Stimulated activated CD4-positive, alpha-beta T cell treated with anti-CD3 and anti-CD28 coated beads, Interleukin-1b, Interleukin-23, amount 100 ng/mL, for 24 hours (primary cell): ENCODE measurements at places on chromosomes 4 and X.

DNA sequence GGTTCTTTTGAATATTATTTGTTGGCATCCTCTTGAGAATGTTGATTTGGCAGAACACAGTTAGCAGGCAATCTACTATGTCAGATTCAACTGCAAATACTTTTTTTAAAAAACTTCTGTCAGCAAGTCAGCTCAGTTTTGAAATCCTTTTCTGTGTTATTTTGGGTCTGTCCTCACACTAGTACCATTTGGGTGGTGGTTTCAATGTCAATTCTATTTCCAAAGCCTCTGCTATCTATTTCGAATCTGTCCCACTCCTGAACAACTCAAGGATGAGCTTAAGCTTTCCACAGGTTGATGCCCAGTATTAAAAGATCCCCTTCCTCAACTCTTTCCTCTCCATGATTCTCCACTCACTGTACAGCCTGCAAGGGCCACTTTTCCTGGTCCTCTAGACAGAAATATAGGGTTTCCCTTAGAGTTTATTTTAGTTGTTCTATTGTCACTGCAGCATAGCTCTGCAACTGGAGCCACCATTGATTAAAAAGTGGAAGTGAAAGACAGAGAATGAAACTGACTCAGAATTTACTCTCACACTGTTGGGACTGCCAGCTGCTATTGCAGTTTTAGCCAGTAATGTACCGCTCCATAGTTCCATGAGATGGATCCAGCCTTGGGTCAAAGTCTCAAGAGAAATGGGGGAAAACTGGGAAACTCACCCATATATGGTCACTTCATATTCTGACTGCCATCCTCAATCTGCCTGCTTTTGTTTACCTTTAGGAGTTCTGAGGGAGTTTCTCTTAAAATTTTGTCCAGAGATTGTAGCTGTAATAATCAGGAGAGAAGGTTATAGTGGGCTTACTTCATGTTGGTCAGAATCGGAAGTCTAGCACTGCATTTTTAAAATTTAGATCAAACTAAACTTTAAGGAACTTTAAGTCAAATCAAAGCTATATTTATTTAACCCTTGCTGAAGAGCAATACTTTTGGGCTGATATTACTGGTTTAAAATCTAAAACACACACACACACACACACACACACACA is 14.6 kb downstream of the HDX start:
- DNase-seq = no peak

GRCh38 chrX:137044893-137045292 is 11.1 kb upstream of the GPR101 start:
- no peak for DNase-seq

- no peak for DNase-seq
These were observed 119.7 kb upstream of the NWD2 start for GRCh38 chr4:37124800-37125199.

GRCh38 chr4:98377559-98377958 is 116.4 kb downstream of the RAP1GDS1 start:
- no peak for DNase-seq

GRCh38 chr4:89427782-89428181 is 120.2 kb upstream of the GPRIN3 start:
- DNase-seq = no peak

DNA sequence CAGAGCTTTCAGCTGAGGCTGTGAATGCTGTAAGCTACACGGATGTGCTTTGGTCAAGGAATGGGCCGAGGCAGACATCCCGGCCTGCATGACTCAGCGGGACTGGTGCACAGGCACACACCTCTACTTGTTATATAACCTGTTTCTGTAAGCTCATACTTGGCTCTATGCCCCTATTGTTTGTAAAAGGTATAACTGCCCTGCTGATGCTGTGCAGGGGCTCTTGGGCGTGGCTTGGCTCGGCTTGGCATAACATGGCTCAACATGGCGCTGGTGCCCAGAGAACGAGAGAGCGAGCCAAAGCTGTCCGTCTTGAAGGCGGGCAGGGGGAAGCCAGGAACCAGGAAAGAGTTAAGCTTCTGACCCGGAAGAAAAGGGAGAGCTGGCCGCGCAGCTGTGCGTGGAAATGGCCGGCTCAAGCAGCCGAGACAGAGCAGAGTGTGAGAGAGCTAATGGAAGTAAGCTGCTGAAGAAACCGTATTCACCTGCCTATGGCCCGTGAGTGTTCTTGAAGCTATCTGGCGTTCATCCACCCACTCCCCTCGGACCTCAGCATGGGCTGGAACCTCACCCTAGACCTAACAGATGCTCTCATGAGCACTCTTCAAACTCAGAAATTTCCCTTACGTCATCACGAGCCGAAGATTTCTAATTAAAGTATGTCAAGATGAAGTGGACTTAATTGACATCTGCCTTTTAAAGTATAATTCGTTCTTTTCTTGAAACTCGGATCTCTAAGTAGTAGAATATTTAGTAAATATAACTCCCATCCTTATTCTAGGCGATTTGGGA is 286.3 kb upstream of the AGA start:
- no peak for DNase-seq

GRCh38 chr4:17316566-17316965 is 195.3 kb downstream of the QDPR start:
- no peak for DNase-seq

DNA sequence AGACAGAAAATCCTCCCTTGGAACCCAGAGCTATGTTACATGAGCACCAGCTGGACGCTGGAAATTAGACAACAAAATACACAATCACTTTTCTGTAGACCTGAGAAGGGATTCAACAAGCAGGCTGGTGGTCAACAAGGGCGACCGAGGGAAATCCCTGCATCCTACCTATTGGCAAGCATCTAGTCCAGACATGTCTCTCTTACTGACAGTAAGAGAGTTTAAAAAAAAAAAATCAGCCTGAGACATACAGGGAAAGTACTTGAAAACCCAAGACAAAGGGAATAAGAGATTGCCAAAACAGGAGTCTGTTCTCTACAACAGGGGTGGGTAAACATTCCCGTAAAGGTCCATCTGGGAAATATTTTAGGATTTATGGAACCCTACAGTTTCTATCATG is 108.0 kb downstream of the KDR start:
- DNase-seq = no peak

- no peak for DNase-seq
These were observed 71.2 kb downstream of the LNX1 start for GRCh38 chr4:53520116-53520515.

DNA sequence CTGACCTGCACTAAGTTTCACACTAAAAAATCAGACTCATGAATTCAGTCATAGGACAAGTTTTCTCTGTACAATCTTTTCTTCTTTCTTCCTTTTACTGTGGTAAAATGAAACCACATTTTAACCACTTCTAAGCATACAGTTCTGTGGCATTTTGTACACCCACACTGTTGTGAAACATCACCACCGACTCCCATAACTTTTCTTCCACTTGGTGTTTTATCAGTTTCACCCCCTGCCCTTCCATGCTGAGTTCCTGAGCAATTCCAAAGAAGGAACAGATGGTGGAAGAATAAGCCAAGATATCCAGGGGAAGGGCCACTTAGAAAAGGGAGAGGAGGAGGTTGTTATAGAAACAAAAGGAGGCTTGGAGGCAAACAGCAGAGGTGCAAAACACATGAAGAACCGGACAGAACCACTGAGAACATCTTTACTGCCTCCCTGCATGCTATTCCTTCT is 22.6 kb downstream of the SLC25A4 start:
- DNase-seq = no peak

GRCh38 chr4:1393866-1394265 is 12.4 kb downstream of the NKX1-1 start:
- DNase-seq = no peak

DNA sequence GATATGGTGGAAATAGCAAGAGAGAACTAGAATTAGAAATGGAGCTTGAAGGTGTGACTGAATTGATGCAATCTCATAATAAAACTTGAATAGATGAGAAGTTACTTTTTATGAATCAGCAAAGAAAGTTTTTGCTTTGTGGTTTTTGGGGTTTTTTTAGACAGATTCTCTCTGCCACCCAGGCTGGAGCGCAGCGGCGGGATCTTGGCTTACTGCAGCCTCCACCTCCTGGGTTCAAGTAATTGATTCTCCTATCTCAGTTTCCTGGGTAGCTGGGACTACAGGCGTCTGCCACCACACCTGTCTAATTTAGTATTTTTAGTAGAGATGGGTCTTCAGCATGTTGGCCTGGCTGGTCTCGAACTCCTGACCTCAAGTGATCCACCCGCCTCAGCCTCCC is 23.7 kb upstream of the NEIL3 start:
- DNase-seq = no peak

GRCh38 chrX:18917831-18918230 is 66.1 kb downstream of the PHKA2 start:
- DNase-seq = no peak

- DNase-seq = no peak
These were observed 12.9 kb downstream of the DDX53 start for GRCh38 chrX:23012636-23013035.

DNA sequence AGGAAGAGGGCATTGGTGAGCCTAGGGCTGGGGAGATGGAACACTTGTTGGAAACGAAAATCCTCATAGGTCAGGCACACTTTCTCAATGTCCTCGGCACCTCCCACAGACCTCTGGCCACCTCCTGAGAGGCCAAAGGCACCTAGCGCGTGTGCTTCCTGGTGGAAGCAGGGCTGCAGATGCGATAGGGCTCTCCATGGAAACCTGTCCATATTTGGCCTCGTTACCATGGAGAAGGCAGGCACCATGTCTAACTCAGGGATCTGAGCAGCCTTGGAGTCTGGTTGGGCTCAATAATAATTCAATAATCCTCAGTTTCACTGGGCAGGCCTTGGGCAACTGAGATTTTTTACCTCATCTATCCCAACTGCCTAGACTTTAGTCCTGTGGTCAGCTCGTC is 58.3 kb downstream of the RAI2 start:
- DNase-seq = no peak

DNA sequence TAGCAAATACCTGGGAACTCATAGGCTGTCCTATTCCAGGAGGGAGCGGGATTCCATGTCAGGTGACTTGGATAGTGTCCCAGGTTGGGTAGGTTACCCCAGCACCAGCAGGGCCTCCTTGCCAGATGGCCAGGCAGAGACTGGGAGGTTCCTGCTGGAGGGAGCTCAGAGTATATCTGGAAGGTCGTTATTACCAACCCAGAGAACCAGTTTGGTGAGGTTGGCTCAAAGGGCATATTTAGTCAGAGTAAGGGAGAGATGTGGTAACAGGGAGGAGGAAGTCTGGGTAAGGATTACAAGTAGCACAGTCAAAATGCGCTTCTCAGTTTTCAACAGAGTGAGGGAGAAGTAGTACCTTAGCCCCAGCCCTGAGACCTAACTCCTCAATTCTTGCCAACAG is 53.3 kb upstream of the LNX1 start:
- DNase-seq = no peak

DNA sequence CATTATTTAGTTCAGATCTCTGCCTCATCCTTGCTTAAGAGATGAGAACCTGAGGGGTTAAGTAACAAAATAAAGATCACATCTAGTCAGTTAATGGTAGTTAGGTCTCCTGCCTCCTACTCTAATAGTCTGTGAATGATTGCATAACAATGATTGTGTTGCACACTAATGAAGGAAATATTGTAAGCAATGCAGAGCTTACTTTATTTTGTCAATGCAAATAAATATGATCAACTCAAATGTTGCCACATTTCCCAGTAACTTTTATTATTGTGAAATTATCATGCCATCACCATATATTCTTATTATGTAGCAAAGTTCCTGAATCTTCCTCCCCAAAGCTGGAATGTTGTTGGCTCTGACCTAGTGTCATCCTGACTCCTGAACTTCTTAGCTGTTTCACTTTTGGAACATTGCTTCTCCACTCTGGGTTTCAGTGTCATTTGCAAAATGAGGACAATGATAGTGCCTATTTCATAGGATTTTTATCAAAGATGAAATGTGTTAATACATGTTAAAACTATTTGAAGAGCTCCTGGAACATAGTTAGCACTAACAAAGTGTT is 17.0 kb upstream of the GABRA4 start:
- no peak for DNase-seq

GRCh38 chrX:53223955-53224859 is 800 bp downstream of the KDM5C start:
- DNase-seq = peak; percentile 1

DNA sequence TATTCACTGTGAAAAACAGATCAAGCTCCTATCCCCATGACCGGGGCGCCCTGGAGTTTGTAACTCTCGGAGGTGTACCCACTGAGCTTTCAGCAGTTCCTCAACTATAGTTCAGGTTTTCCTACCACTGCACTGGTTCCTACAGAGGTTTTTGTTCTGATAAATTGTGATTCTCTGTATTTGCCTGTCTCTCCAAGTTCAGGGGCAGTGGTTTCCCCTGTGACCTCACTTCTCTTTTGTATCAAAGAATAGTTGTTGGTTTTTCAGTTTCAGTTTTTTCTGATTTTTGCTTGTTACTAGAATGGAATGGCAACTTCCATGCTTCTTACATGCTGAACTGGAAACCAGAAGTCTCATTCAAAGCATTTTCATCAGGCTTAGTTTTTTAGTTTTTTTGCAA is 56.8 kb upstream of the PLS3 start:
- DNase-seq = no peak

GRCh38 chr4:6942238-6942800 is 32.7 kb downstream of the TBC1D14 start:
- DNase-seq = no peak

DNA sequence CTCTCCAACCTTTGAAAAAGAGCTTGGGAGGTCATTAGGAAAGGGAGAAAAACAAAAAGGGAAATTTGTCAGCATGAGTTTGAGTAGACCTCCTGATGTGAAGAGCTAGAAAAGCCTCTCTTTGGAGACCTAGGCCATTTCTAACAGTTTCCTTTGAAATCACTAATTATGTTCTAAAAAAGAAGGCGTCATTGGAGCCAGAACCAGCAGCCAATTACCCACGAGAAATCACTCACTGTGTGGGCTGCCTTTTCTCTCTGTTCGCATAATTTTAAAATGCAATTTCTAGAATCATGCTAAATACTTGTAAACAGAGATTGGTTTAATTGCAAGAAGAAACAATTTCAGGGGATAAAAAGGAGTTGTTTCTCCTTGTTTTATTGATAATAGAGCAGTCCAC is 246.3 kb upstream of the GATB start:
- no peak for DNase-seq
